ENCODE measurements at places on chromosomes 12 and 14. TPM values are rescaled to one million over a fixed set of nuclear protein-coding genes. Genes with fewer than 3 reads are reported as not detected.
A peak's percentile ranks its signal among the peaks of the same experiment; 100 is the strongest.

Gene FOXN3
- total RNA-seq = 133 TPM

- peak; percentile 3 for DNase-seq
These were observed 116.2 kb downstream of the PRMT8 start for GRCh38 chr12:3607039-3607720.

GRCh38 chr14:96224480-96225096, 19.9 kb downstream of the BDKRB2 start:
- no peak for DNase-seq

DNA sequence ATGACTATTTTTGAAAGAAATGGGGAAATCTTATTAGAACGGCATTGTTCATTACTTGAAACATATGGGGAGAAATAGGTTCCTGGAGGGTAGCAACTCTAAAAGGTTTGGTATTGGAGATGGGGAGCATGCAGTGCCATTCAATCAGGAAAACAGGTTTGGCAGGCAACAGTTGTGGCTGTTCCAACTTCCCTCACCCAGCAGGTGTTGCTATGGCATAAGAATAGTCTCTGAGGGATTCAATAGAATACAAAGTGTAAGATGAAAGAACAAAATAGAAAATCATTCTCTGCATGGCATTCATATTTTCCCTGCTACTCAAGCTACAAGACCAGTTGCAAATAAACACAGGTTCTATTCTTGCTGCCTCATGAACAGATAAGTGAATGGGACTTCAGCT, 393.3 kb upstream of the RPL10L start:
- DNase-seq = no peak

DNA sequence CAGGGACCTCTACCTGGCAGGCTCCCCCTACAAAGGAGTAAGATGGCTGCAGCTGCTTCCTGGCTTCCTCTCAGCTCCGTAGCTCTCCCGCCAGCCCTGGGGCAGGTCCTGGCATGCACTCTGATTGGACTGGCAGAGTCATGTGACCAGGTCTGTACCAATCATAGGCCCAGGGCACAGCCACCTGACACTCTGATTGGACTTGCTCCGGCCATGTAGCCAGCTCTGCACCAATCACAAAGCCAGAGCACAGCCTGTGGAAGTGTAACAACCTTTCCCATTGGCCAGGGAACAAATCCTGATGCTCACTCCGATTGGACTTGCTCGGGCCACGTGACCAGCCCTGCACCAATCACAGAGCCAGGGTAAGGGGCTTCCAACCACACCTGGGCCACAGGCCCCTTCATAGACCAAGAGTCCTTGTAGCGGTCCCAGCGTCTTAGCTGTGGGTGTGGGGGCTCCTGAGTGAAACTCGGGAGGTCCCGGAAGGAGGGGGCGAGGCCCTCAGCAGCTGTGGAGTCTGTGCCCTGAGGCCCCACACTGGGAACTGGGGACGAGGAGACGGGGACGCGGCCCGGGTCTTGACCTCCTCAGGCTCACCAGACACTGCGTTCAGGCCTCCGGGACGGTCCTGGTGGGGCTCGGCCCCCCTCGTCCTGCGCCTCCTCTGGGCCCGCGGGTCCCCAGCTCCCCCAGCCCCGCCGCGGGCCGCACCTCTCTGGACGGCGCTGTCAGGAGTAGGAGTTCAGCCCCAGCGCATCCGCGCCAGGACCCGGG, 210.6 kb downstream of the ADGRD1 start:
- no peak for DNase-seq

- no peak for DNase-seq
These were observed 176.6 kb upstream of the CDKN3 start for GRCh38 chr14:54220071-54220703.

Measured in natural killer cell treated with Interleukin-12 subunit alpha and Interleukin-12 subunit beta and Interleukin-15 and Interleukin-18, amount 100 ng/mL, for 72 hours (primary cell).